GM23338 (cell line): ENCODE measurements at places on chromosomes 4 and X.

DNA sequence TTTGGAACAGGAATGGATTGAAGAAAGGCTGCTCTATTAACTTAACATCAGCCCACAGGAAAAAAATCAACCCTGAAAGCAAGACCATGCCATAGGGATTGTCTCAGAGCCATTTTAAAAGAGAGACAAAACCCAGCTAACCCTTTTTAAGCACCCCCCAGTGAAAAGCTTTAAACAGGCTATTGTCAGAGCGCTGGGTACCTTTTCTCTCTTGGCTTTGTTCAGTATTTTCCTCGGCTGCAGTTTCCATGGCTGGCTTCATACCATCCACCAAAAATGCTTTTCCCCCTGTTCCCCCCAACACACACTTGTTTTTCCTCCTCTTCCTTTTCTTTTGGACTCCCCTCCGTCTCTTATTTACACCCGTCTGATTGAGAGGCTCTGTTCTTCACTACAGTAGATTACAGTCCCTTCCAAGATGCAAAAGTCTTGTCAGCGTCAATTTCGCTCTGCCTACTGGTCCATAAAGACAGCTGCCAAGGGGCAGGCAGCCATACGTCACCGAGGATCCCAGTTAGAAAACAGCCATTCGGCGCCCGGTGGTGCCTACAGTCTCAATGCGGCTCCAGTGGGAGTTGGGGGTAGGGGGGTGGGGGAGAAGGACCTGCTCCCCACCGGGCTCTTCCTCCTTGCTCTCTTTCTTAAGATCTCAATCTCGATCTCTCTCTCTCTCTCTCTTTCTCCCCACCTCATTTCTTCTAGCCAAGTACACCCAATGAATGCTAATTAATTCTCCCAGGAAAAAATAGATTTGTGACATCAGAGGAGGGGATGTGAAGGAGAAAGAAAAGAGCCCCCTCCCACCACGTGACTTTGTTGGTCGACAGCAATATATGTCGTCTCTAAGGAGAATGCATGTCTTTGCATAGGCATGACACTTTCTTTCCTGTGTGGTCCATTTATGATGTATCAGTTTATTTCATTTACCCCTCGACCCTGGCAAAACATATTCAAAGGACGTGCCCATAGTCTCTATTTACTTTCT lies at the start of gene GPM6B:
Gene GPM6B (minus strand): TSS at position 451 of the 985 bp plus-strand sequence. CDS start 189 bp downstream, at position 262.
- peaks cover 38% of the 10 kb centered on the region for H3K4me1 ChIP-seq
- H3K4me3 ChIP-seq = no peak within 1 kb of the TSS
- no peaks in the 10 kb centered on the region for H3K36me3 ChIP-seq
- H3K27me3 ChIP-seq = no peaks in the 10 kb centered on the region
- DNase-seq = peak; percentile 21
- H3K27ac ChIP-seq = peak within 1 kb of the TSS; percentile 74; the same call in 1 of the 2 replicates

- no peaks in the 10 kb centered on the region for H3K27me3 ChIP-seq
- no peak overlapping the region for H3K27ac ChIP-seq
- no peak for DNase-seq
Observed at GRCh38 chr4:15343581-15343980, 84.3 kb upstream of the C1QTNF7 start.

- H3K4me1 ChIP-seq = peaks cover 8% of the 10 kb centered on the region; the same call in 1 of the 2 replicates
- H3K27me3 ChIP-seq = no peaks in the 10 kb centered on the region
- no peak for DNase-seq
- H3K4me3 ChIP-seq = no peak overlapping the region
- H3K27ac ChIP-seq = no peak overlapping the region
- no peaks in the 10 kb centered on the region for H3K36me3 ChIP-seq
Observed at GRCh38 chr4:93648258-93648657, 180.3 kb upstream of the ATOH1 start.

DNA sequence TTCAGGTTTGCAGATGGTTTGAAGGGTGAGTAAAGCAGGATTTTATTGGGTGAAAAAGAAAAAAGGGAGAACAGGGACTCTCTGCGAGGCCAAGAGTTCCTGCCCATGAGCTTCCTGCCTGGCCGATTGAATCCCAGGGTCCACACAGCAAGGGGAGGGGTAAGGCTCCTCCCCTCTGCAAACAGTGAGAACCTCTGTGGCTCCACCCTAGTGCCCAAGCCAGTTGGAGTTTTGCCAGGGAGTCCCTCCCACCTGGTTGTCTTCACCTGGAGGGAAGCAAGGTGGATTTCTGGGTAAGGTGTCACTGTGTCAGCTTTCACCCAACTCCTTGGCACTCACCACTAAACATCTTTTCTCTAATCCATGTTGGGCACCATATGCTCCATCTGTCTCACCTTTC lies 70.9 kb downstream of the PDHA2 start:
- H3K4me1 ChIP-seq = peaks cover 4% of the 10 kb centered on the region; the same call in 1 of the 2 replicates
- H3K27ac ChIP-seq = no peak overlapping the region
- H3K36me3 ChIP-seq = 0 out of 2 replicates have a peak, but pooled peaks cover 4% of the 10 kb centered on the region
- no peak for DNase-seq
- H3K4me3 ChIP-seq = no peak overlapping the region

GRCh38 chrX:13717700-13718472 lies 16.5 kb downstream of the TRAPPC2 start:
- no peaks in the 10 kb centered on the region for H3K4me1 ChIP-seq
- DNase-seq = no peak
- no peaks in the 10 kb centered on the region for H3K36me3 ChIP-seq
- no peaks in the 10 kb centered on the region for H3K27me3 ChIP-seq
- H3K4me3 ChIP-seq = no peak overlapping the region
- no peak overlapping the region for H3K27ac ChIP-seq

DNA sequence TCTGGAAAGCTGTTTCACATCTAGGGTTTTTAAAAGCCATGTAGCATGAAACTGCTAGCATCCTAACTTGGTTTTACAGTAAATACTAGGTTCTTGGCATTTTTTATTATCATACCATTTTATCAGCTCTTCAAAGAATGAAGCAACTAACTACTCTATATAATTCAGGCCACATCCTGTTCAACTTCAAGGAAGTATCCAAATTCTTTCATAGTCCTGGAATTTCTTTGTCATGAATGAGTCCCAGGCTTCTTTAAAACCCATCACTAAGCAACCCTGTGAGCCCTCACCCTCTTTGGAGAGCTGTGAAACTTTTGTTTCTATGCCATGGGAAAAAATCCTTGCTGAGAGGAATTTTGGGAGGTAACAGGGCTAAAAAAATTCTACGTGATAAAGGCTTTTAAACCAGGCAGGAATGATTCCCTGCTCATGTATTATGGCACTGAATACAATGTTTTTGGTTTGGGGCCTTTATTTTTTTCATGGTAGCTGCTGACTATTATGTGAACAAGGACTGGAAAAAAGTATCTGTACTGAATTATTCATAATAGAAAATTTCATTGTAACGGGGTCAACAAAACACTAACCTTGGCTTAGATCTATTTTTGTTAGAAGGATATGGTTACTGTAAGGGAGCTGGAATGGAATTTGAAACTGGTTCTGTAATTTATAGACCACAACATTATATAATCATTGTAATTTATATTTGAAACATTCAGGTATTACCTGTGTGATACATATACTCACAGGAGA lies 164.9 kb downstream of the DCTD start:
- peak; percentile 84 for DNase-seq
- no peak overlapping the region for H3K4me3 ChIP-seq
- H3K36me3 ChIP-seq = peaks cover 11% of the 10 kb centered on the region; the same call in 1 of the 2 replicates
- H3K4me1 ChIP-seq = peaks cover 2% of the 10 kb centered on the region; the same call in 1 of the 2 replicates
- H3K27ac ChIP-seq = peak overlapping the region; percentile 40

DNA sequence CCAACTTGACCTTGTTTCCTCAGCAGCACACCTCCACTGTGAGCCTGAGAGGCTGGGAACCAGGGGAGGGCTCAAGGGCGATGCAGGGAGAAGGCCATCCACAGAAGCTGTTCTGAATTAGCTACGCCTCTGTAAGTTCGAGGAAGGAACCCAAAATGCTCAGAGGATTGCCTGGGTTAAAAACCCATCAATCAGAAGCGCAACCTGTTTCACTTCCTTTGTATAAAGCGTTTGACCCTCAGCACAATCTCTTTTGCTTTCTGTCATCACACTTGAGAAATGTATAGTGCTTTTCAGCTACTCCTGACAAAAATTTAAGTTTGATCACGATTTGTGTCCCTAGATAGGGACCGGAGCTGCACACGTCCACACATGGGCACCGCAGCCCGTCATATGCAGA lies 48.0 kb upstream of the MAP3K15 start:
- no peaks in the 10 kb centered on the region for H3K27me3 ChIP-seq
- H3K27ac ChIP-seq = no peak overlapping the region
- H3K4me1 ChIP-seq = peaks cover 7% of the 10 kb centered on the region; the same call in 1 of the 2 replicates
- DNase-seq = no peak
